Muscle of back (tissue), 13 donors: ENCODE measurements at places on chromosomes 13 and 19.

- DNase-seq: no peak
Observed at GRCh38 chr13:62432906-62433305, 1017.3 kb upstream of the PCDH20 start.

DNA sequence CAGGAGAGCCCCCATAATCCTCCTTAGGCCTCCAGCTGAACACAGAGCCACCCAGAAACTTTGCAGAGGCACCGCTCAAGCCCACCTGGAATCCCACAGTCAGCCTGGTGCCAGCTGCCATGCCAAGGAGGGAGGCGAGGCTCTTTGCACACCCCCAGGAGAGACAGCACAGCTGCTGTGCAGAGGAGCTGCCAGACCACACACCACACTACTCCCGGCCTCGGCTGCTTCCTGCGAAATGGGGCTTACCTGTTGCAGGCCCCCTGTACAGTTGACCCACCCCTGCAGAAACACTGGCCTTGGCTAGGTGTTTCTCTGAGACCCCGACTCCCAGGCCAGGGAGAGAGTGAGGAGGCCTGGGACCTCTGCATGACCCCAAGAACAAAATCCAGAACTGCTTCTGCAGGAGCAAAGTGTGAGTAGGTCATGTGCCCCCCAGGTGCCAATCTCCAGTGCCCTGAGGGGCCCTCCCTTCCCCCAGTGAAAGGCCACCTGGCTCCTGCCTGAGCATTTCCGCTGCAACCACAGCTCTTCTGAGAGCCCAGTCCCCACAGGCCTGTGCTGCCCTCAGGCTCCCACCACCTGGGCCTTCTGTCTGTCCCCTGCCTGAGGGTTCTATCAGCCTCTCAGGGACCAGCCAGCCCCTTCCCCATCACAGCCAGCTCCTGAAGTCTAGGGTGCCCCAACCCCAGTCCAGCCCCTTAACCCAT is 580.4 kb downstream of the UQCRFS1 start:
- DNase-seq: no peak

DNA sequence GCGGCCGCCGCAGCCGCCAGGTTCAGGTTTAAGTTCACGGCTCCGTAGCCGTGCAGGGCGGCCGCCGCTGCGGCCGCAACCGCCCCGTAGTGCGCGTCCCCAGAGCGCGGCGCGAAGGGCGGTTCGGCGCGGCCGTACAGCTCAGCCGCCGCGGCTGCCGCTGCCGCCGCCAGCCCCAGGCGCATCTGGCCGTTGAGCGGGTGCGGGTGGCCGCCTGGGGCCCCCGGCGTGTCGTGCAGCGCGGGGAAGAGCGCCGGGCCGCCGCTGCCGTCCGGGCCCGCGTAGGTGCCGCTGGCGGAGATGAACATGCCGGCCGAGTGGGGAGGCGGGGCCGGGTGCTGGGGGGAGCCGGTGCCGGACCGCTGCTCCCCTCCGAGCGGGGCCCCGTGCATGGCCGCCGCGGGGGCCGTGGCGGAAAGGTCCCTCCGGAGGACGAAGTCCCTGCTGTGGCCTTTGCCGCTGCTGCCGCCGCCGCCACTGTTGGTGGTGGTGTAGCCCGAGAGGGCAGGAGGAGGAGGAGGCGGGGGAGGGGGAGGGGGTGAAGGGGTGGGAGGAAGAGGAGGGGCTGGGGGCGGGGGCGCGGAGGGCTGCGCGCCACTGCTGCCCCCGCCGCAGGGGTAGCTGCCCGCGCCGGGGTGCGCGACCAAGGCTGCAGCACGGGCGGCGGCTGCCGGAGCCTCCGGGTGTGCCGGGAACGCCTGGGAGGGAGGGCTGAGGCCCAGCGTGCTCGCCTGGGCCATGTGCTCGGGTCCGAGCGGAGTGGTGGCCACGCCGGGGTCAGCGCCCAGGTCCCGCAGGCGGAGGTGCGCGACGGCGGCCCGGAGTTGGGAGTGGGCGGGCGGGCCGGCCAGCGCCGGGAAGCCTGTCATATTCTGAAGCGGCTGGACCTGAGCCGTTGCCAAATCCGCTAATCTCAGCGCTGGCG is 654 bp downstream of the ZIC5 start:
- no peak for DNase-seq

GRCh38 chr13:21528616-21529015 is 69.5 kb upstream of the ZDHHC20 start:
- DNase-seq: no peak

- peak; percentile 62 for DNase-seq
Observed at GRCh38 chr13:91825516-91825915, 427.1 kb downstream of the GPC5 start.

DNA sequence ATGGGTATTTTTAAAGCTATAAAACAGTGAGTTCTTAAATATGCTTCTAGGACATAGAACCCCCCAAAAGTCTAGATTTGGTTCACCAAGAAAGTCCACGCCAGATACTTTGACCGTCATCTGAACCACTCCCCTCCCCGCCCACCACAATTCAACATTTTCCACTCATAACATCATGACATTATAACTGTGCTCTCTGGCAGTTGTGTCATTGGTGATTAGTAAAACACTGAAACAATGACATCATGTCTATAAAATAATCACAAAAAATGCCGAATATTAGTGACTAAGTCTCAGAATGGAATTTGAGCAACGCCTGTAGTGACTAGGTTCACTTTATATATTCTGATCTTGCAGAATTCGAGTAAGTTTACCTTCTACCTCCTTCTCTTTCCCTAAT is 732.3 kb downstream of the FGF9 start:
- DNase-seq: no peak

GRCh38 chr13:52651897-52652195 is 790 bp upstream of the SUGT1 start:
- no peak for DNase-seq

DNA sequence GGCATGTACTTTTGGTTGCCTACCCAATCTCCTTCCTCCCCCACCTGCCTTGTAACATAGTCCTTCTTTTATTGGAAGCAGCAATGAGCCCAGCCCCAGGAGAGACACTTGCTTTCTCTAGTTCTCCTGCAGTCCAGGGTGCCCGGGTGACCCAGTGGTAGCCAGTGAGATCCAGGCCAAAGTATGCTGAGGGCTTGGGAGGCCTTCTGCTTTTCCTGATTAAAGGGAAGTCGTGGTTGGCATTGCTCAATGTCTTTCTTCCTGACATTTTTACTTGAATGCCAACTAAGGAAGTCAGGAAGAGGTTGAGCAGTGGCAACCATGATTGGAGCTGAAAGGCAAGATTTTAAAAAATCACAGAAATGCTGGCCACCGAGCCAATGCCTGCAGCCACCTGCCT is 25.7 kb downstream of the CNMD start:
- DNase-seq: peak; percentile 32

DNA sequence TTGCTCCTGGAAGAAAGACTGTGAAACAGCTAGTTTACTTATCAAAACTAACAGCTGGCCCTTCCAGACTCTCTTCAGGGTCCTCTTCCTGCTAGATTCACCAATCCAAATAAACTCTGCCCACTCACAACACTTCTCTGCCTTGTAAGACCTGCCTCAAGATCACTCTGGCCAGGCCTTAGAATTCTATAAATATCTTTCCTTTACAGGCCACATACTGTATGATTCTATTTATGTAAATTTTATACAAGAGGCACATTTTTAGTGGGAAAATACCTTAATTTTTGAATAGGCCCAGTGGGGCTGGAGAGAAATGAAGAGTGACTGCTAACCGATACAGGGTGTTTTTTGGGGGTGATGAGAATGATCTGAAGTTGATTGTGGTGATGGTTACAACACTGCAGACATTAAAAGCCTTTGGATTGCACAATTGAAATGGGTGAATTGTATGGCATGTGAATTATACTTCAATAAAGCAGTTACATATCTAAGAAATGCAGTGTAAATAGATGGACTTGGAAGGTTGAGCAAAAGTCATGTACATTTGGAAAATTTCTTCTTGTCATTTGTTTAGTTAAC is 141.8 kb downstream of the GPC5 start:
- no peak for DNase-seq

DNA sequence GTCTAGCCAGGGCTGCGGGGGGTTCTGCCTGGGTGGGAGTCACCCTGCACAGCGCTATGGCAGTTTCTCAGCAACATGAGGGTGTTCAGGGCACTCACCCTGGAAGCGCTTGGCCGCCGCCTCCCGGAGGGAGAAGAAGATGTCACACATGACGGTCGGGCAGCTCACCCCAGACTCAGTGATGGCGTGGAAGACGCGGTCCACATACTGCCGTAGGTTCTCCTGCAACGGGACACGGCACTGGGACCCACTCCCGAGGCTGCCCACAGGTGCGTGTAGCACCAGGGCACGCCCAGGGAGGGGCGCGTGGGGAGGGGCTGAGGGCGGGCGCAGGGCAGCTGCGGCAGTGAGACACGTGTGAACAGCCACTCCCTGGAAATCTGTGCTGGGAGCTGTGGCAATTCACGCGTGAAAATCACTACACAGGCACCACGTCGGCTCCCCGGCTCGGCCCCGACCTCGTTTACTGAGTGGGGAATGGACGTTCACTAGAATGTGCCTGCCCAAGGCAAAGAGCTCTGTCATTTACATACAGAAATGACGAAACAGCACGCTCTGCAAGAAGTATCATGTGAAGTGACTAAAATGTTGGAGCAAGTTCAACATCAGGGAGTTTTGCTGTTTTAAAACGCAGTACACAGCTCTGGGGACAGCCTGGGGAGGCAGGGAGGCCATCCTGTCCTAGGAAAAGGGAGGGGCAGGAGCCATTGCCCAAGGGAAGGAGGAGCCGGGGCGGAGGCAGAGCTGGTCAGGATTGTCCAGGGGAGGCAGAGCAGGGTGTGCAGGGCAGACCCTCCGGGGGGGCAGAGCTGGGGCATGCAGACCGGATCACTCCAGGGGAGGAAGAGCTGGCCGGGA is 41.5 kb upstream of the C13orf46 start:
- no peak for DNase-seq

GRCh38 chr19:44741841-44742329 is 6.6 kb upstream of the BCL3 start:
- DNase-seq: peak; percentile 96

GRCh38 chr19:28523619-28524018 is 689.3 kb downstream of the UQCRFS1 start:
- no peak for DNase-seq

DNA sequence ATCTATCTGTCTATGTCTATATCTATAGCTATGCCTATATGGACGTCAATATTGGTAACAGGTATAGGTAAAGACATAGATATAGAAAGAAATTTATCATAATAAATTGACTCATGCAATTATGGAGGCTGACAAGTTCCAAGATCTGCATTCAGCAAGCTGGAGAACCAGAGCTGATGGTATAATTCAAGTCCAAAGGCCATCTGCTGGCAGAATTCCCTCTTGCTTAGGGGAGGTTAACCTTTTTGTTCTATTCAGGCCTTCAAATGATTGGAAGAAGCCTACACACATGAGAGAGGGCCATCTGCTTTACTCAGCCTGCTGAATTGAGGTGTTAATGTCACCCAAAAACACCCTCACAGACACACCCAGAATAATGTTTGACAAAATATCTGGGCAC is 10.8 kb downstream of the RASL11A start:
- DNase-seq: no peak

DNA sequence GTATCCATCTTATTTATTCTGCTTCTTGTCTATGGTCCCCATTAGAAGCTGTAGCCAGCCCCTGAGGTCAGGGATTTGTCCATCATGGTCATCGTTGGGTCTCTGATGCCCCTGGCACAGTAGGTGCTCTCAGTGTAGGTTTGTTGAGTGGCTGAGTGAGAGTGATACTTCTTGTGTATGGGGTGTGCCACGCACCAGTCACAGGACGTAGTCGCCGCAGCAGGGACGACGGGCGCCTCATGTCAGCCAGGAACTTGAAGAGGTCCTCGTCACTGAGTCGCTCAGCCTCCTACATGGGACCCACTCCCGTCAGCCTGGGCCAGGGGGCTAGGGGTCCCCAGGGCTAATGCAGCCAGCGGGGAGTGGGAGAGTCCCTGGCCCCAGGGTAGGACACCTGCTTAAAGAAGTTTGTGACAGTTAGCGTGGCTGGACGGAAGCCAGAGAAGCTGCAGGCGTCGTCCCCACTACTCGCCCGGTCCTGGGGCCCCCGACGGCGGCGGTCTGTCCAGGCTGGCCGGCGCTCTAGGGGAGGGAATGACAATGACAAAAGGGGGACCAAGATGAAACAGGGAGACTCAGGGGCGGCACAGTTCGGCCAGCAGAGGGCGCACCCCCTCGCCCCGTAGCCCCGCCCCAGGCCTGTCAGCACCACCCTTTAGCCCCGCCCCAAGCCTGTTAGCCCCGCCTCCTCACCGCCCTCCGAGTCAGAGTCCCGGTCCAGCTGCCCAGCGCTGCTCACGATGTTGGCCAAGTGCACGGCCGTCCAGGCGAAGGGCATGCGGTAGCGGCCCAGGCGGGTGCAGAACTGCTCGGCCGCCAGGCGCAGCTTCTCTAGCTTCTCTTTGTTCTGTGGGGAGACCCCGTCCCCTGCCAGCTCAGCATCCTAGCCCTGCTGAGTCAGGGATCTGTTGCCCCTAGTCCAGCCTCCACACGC is 3.7 kb downstream of the ANGPTL8 start:
- peak; percentile 80 for DNase-seq

- no peak for DNase-seq
Observed at GRCh38 chr13:98879127-98879520, 98.7 kb downstream of the DOCK9 start.

GRCh38 chr13:41458761-41459431 is 1.5 kb downstream of the RGCC start:
- DNase-seq: peak; percentile 66

DNA sequence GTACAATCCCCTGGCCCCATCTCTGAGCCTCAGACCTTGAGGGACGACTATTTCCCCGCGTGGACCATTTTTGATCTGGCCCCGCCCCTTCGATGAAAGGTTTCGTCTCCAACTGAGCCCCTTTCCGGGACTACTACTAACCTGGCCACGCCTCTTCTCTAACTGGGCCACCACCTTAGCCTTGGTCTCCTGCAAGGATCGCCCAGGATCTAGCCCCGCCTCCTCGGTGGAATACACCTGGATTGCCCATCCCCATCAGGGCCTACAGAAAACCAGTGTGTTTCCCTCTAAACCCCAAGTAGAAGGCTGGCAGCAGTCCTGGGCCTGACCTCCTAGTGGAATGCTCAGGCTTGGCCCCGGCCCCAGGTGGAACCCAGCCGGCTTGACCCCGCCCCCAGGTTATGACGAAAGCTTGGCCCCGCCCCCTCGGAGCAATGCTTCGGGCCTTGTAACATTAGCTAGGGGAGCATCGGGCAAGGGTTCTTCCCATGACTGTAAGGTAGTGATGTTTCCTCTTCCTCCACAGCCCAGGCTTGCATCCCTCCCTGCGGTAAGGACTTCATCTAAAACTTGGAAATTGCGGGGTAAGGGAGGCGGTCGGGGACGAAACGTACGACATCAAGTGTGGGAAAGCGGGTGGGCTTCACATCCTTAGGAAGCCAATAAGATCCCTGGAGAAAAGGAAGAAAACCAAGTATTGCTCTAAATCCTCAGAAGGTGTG is 9.1 kb downstream of the SPACA6 start:
- peak; percentile 56 for DNase-seq
